ENCODE measurements at places on chromosomes 3 and 15.

- DNase-seq: no peak
Measured at GRCh38 chr3:20185331-20185678, 701 bp downstream of the SGO1 start.

DNA sequence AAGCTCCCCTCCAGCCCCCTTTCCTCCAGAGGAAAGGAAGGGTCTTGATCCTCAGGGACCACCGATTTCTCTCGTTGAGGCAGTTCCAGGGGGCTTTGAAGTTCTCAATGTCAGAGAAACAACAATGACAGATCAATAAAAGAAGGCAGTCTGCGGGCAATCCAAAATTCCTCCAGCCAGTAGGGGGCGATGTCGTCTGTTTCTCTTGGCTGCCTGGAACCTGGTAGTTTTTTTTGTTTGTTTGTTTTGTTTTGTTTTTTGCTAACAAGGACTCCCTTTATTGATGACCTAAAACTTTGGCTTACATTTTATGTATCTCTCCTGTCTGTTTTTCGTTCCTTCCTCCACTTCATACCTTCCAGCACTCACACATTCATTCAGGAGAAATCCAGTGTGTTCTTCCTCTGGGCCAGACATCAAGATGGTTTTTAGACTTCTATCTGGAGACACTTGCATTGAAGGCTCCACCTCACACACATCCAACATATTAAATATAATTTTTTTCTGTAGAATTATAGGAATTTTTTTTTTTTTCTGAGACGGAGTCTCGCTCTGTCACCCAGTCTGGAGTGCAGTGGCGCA, 276.6 kb downstream of the RPLP1 start:
- no peak for DNase-seq

DNA sequence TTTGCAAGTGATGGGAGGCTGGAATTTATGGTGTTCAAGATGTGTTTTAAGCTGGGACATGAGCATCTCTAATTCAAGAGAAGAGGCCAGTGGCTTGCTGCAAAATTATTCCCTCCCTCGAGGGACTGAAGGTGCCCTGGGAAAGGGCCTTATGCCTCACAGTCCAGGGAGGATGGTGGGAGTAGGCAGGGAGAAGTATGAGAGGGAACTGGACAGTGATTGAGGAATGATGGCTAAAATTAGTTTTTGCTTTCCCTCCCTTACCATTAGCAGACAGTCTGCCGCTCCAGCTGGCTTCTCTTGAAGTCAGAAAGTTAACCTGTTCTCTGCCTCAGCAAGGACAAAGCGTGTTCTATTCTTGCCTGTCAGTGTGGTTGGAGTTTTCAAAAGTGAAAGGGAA, 139.8 kb upstream of the SEMA6D start:
- no peak for DNase-seq

GRCh38 chr3:53192608-53193007, 31.6 kb downstream of the PRKCD start:
- DNase-seq: no peak

- no peak for DNase-seq
Measured at GRCh38 chr3:34034840-34035239, 236.4 kb downstream of the PDCD6IP start.

DNA sequence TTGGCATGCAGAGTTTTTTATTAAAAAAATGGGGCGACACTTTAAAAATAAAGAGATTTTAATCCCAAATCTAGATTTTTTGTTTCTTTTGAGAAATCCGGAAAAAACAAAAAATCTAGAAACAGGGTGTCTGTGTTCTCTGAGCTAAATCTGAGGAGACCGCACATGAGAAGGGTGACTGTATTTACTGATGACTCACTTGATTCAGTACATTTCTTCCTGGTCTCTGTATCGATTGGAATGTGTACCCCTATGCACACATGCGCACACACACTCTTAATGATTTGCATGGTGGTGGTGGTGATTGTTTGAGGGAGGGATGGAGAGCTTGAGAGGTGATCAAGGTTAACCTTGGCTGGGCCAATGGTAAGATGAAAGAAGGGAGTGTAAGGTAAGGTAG, 443.1 kb upstream of the THRB start:
- no peak for DNase-seq

GRCh38 chr15:43199945-43200488, 14.8 kb downstream of the CCNDBP1 start:
- DNase-seq: no peak

DNA sequence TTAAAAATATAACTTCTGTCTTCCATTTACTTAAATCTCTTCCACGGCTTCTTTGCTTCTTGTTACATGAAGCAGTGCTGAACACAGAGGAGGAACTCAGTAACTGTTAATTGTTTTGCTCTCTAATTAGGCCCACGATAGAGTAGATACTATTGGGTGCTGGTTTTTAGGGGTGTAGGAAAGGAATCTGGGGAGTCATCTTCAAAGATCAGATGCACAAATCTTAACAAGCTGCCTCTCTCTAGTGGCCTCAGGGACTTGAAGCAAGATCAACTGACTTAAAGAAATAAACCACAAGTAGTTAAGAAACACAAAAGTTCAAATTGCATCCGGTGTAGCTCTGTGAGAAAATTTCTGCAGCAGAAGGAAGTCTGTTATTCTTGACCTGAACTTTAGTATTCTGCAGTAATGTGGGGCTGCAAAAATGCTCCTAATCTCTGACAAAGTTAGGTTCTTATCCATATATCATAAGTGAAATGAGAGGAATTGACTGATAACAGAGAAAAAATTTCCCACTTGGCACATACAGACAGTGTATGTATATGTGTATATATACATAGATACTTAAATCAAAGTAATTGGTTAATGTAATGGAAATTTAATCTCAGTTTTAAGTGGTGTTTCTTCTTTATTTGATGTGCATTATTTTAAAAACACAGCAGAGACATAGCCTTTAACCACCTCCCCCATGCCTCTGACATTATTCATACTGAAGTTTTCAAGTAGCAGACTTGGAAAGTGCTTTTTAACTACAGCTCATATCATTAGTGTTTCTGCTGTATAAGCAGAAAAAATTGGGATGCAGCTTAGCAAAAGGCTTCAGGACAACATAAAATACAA, 51.8 kb downstream of the CHST2 start:
- peak; percentile 77 for DNase-seq

GRCh38 chr3:120646771-120647432, 35.1 kb downstream of the HGD start:
- DNase-seq: no peak

DNA sequence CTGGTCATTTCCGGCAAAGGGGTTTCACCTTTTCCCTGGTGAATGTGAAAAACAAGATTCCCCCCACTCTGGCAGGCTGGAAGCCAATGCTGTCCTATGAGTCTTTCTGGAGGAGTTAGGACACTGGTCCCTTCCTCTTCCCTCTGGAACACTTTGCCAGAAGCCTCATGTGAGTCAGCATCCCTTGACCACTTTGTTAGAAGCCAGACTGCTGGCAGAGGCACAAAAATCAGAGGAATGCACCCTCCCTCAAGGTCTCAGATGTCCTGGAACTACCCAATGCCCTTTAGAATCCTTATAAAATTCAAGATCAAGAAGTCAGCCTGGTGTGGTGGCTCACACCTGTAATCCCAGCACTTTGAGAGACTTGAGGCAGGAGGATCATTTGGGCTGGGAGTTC, 26.6 kb downstream of the ITGB5 start:
- no peak for DNase-seq

GRCh38 chr15:85091990-85092389, 110.3 kb downstream of the PDE8A start:
- DNase-seq: no peak

DNA sequence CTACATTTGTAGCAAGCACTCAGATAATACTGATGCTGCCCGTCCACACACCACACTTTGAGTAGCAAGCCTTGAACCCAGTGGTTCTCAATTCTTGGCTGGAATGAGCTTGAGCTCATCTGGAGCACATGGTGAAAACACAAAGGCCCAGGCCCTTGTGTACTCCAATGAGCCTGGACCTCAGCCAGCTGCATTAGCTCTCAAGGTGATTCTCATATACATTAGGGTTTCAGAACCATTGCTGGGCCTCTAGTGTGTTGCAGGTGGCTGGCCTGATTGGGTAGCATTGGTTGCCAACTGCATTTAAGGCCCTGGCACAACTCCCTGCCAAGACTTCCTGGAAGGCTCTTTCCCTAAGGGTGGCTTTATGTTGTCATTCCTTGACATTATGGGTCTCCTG, 23.4 kb upstream of the ZFAND6 start:
- no peak for DNase-seq

GRCh38 chr3:160346511-160346910, 52.5 kb downstream of the IFT80 start:
- no peak for DNase-seq

DNA sequence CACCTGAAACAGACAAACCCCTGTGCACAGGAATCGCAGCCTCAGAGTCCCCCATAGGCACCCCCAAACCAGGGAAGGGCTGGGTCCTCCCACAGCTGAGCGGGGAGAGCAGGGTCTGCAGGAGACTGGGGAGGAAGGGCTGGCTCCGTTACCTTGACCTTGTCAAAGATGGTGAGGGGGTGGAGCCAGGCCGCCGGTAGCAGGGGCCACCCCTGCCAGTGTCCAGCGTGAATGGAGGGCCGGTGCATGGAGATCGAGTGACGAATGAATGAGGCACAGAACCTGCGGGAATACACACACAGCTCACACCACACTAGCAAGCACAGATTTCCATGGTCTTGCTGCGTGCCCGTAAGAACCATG, 102.2 kb downstream of the TMEM266 start:
- DNase-seq: no peak

- DNase-seq: no peak
Measured at GRCh38 chr3:137769322-137770065, 5.4 kb downstream of the SOX14 start.

GRCh38 chr15:86572368-86572841, 492.7 kb downstream of the AGBL1 start:
- no peak for DNase-seq

DNA sequence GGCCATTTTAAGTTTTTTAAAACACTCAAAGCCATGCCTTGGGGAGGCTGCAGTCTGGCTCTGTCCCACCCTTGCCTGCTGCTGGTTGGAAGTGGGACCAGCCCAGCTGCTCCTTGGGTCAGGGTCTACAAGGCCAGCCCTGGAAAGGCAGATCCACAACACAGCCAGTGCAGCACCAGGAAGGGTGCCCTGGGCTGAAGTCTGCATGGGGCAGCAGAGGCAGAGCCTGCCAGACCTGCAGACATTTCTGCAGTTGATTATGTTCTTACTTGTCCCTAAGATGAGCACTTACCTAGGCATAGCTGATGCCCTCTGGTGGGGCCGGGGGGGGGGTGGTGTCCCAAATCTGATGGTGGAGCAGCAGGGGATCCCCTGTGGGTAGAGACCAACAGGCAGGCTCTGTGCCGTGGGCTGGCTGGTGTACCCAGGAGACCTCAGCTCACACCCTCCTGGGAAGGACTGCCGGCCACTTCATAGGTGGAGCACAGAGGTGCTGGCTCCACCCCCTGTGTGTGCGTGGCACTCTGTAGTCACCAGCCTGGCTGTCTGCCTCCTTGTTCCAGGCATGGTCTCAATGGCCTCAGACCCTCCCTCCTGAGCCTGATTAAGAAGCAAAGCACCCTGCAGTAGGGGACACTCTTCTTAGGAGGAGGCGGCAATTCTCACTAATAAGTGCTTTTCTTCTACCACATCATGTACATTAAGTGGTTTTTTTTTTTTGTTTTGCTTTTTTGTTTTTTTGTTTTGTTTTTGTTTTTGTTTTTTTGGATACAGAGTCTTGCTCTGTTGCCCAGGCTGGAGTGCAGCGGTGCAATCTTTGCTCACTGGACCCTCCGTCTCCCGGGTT, 97.4 kb upstream of the KLF13 start:
- DNase-seq: peak; percentile 91

DNA sequence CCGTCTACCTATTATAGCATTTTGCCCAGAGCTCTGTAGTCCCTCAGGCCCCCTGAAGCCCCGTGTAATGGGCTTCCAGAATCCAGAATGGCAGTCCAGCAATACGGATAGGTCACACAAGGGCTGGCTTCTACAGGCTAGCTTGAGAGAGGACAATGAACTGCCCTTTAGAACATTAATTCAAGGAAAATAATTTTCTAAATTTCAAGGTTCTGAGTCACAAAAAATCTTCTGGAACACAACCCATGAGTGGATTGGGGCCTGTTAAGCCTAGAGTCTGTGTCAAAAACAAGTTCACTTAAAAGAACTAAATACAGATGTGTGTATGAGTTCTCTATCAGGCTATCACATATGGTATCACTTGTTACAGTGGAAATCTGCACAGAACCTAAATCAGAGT, 28.8 kb downstream of the DCP1A start:
- no peak for DNase-seq

DNA sequence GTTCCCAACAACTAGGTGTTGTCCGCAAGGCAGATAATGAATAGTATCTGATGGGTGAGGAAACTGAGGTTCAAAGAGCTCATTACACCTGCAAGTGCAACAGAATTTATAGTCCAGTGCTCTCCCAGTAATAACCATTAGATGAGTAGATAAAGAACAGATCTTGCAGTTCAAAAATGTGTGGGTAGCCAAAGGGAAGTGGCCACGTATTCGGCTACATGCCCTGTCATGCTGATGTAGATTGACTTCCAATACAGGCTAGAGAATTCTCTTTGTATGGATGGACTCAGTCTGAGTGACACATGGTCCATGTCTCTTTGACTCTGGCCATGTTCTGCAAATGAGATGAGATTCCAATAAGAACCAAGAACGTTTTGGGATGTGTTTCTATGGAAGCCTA, 187.9 kb upstream of the LPP start:
- DNase-seq: no peak

- no peak for DNase-seq
Measured at GRCh38 chr15:74060251-74060650, 22.1 kb downstream of the GOLGA6A start.

DNA sequence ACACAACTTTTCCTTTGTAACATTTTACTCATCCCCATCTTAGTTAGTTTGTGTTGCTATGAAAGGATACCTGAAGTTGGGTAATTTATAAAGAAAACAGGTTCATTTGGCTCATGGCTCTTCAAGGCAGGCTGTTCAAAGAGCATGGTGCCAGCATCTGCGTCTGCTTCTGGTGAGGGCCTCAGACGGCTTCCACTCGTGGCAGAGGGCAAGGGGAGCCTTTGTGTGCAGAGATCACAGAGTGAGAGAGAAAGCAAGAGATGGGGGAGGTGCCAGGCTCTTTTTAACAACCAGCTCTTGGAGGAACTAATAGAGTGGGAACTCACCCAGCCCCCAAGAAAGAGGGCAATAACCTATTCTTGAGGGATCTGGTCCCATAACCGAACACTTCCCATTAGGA, 23.1 kb downstream of the PLA2G4F start:
- DNase-seq: no peak

- no peak for DNase-seq
Measured at GRCh38 chr15:79339588-79340314, 28.8 kb downstream of the TMED3 start.

Measured in GM12878 (cell line).